ENCODE measurements at places on chromosomes 3 and 15.

- DNase-seq = no peak
Observed at GRCh38 chr3:146374146-146374545, 95.2 kb downstream of the PLSCR2 start.

DNA sequence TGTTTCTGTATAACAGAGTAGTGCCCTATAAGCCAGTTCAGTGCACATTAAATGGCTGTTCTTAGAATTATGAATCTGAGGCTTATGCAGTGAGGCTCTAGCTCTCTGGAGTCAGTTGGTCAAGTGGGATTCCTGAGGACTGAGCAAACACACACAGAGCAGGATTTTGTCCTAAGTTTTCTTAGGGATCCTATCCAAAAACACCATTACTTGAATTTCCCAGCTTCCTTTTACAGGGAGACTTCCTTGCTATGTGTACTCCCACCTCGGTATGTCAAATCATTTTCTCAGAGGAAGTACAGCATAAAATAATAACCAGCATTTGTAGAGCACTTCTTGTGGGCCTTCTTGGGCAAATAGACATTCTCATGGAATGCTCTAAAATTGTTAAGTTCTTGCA is 63.1 kb upstream of the GOLGA6B start:
- no peak for DNase-seq

GRCh38 chr3:128324911-128325592 is 141.6 kb downstream of the DNAJB8 start:
- DNase-seq = no peak

DNA sequence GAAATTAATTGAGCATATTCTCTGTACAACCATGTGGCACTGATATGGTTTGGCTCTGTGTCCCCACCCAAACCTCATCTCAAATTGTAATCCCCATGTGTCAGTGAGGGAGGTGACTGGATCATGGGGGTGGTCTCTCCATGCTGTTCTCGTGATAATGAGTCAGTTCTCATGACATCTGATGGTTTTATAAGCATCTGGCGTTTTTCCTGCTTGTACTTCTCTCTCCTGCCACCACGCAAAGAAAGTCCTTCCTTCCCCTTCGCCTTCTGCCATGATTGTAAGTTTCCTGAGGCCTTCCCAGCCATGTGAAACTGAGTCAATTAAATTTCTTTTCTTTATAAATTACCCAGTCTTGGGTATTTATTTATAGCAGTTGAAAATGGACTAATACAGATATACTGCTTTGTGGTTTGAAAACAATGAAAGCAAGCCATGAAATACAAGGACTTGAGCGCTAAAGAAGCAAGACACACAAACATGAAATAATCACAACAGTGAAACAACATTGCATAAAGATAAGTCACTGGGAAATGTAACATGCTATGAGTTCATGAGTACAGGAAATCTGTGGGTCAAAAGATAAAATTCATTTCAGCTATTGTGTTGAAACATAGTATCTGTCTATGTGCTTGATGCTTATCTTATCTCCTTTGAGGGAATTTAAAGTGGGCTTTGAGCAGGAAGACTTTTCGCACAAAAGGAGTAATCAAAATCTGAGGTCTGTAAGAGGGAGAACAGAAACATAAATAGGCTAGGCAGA is 288.7 kb downstream of the GBE1 start:
- DNase-seq = no peak

GRCh38 chr3:190826018-190826417 is 36.5 kb downstream of the GMNC start:
- DNase-seq = no peak

DNA sequence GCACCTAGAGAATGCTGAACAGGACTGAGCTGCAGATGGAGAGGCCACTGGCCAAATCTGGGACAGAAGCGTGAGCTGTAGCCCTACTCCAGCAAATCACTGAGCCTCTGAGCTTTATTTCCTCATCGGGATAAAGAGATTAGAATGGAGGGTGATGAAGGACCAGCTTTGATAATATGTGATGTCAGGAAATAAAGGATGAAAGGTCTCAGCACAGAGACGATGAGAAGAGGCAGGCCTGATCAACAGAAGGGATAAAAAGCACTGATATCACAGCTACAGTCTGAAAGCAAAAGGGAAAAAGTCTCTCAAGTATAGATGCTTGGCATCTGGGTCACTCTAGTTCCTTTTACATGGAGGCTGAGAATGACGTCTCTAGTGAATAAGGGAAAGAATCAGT is 70.0 kb downstream of the DHX30 start:
- DNase-seq = no peak

DNA sequence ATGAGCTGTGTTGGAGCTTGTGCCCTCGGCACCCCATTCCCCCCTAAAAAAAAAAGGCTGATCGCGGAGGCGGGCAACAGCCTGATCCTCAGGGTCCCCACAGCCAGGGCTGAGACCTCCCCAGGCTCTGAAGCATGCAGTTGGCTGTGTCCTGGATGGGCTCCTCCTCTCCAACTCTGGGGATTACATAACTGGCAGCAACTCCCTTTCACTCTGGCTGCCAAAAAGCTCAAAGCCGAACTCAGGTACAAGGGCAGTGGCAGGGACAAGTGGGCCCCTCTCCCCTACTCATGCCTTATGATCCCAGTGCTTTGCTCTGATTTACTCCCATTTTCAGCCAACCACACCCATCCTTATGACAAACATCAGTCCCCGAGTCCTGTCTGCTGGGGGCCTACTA is 18.3 kb downstream of the TPRA1 start:
- DNase-seq = no peak

Measured in cortex of kidney (tissue), 1 donor.